ENCODE measurements at places on chromosomes 2 and 18.

DNA sequence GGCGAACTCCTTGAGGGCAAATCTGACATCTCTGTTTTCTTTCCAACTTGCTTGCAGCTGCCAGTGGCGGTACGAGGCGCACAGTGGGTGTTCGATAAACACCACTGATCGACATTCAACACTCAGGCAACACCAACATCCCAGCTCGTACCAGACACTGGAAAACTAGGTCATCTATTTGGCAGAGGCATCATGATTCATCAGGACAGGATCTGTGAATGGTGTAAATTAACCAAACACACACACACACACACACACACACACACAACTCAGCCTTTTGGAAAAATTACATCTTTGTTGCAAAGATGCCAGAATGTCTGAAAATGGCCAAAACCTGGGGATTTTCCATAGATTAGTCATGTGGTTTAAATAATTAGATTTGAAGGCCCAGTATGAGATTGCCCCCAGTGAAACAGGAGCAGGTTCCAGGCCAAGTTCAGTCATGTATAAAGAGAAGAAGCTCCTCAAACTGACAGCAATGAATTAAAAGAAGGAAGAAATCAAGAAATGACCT, 150.5 kb upstream of the NCKAP5 start:
- no peak for DNase-seq

GRCh38 chr2:176999301-176999700, 213.3 kb upstream of the HNRNPA3 start:
- DNase-seq = no peak

GRCh38 chr18:78085241-78086185, 835.9 kb downstream of the GALR1 start:
- DNase-seq = no peak

DNA sequence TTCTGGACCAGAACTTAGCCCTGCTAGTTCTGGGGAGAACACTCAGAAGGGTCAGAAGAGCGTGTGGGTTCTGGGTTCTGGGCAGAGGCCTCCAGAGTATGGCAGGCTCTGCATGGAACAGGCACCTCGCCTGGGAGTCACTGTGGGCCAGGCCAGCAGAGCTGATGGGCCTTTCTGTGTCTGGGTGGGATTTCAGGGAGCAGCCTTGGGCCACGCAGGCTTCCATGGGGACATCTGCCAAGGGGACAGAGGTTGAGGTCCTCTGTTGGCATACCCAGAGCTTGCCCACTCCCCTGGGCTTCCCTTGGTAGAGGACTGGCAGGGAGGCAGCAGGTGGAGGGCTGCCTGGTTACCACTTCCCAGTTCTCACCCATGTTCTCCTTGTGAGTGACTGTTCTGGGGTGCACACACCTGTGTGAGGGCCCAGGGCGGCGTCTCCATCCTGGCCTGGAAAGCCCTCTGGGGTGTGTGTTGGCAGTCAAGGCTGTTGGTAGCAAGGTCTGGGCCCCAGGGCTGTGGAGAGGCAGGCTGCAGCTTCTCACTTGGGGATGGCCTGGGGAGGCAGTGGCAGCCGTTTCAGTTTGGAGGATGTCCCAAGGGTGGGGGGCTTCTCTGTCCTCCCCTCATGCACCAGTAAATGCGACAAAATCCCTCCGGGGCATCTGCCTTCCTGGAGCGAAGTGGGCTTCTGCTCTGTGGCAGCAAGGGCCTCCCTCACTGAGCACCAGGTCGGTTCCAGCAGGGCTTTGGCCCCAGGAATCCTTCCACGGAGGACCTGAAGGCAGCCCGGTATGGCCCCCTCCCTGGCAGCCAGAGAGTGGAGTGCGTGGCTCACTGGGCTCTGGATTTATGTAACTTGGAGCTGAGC, 74.6 kb upstream of the HDAC4 start:
- DNase-seq = no peak

- no peak for DNase-seq
These were observed 26.6 kb downstream of the CCDC195 start for GRCh38 chr2:224689539-224689938.

- DNase-seq = no peak
These were observed 45.9 kb upstream of the REG3G start for GRCh38 chr2:78979380-78980151.

- no peak for DNase-seq
These were observed 32.4 kb downstream of the WDR43 start for GRCh38 chr2:28926847-28927246.

DNA sequence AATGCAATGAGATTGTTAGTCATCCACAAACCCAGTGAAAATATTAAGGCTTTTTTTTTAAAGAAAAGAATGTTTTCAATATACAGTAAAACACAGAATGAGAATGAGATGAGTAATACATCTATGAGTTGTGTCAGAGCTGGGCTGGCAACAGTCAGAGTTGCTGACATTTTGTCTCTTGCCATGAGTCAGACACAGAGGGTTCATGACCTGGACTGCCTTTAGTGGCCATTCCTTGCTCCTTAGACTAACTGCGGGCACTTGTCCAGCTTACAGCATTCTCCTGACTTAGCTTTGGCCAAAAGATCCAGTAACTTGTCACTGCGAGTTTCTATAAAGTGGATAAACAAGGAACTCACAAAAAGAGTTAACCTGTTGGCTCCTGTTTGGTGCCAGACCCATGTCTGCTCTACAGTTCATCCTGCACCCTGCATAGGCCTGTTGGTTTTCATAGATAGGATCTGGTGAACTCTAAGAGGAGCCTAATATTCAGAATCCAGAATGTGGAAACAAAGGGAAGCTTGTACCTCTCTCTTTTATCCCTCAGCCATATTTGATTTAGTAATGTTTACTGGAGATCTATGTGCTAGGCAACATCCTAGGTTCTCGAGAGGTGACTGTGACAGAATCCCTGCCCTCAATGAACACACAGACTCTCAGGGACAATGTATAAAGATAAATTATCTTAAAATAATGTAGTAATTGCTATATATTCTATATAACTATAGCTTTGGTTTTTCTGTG, 391.5 kb upstream of the VWC2L start:
- no peak for DNase-seq

- DNase-seq = no peak
These were observed 3.5 kb upstream of the CD226 start for GRCh38 chr18:69951182-69951581.

DNA sequence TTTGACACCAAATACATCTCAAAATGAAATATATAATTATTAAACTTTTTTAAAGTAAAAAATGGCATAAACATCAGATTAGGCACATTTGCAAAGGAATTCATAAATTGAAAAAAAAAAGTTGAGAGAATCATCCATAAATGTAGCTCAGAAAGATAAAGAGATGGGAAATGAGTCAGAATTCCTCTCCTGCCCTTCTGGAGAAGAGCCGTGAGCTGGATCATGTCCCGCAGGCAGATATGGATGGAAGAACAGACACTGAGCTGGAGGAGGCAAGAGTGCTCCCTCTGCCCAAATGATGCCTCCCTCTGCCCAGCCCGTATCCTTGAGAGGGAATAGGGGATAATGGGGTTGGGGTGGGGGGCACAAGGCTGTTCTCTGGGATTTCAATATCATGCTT, 190.9 kb downstream of the TFCP2L1 start:
- DNase-seq = no peak

GRCh38 chr2:182586426-182586825, 129.6 kb upstream of the DNAJC10 start:
- no peak for DNase-seq

- DNase-seq = no peak
These were observed 824.4 kb downstream of the LRP1B start for GRCh38 chr2:141306368-141306767.

GRCh38 chr2:85409845-85410583, at the start of gene CAPG:
TSS of gene CAPG (minus strand) at chr2:85410366. CDS start at chr2:85402145, 8,221 bp downstream.
- no peak for DNase-seq

- DNase-seq = no peak
These were observed 25.4 kb downstream of the POLE4 start for GRCh38 chr2:74983631-74984392.

GRCh38 chr2:149562324-149562723, 25.3 kb downstream of the MMADHC start:
- no peak for DNase-seq

GRCh38 chr2:112629823-112630222, 15.9 kb upstream of the SLC20A1 start:
- DNase-seq = no peak

- DNase-seq = no peak
These were observed 784.1 kb upstream of the FANCL start for GRCh38 chr2:59025157-59025757.

DNA sequence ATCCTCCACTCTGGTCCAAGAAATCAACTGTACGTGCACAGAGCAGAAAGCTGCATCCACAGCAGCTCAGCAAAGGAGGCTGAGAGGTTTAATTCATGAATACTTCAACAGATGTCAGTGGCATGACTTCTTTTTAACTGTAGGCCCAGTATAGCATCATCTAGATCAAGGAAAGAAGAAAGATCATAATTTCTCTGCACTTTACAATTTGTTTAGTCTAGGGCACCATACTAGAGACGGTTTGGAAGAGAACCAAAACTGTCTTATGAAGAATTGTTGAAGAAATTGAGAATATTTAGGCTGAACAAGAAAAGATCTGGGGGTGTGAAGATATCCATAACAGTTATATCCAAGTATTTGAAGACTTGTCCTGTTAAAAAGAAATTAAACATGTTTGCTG, 30.5 kb upstream of the MAP3K20 start:
- no peak for DNase-seq

DNA sequence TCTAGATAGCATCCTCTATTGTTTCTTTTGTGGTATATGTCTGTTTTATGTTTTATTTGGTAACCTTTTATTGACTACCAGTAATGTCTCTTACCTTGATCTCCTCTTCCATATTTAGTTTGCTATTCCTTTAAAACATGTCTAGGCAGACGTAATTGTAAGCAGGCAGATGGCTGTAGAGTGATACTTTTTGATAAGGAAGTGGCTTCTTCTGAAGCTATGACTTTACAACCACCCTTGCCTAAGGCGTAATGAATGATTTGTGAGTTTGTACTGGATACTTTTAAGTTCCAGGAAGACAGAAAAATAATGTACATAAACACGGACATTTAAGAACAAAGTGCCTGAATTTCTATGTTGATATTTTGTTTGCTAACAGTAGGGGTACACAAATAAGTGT, 85.6 kb downstream of the ZNF804A start:
- DNase-seq = no peak

GRCh38 chr2:198883604-198884003, 574.1 kb downstream of the SATB2 start:
- DNase-seq = no peak

- DNase-seq = no peak
These were observed 3.9 kb upstream of the ZNF532 start for GRCh38 chr18:58860747-58861231.

Data from stimulated activated CD4-positive, alpha-beta T cell treated with anti-CD3 and anti-CD28 coated beads, Interleukin-1b, Interleukin-23, amount 100 ng/mL, for 1 hour (primary cell).